ENCODE measurements at places on chromosomes 3 and 15.

DNA sequence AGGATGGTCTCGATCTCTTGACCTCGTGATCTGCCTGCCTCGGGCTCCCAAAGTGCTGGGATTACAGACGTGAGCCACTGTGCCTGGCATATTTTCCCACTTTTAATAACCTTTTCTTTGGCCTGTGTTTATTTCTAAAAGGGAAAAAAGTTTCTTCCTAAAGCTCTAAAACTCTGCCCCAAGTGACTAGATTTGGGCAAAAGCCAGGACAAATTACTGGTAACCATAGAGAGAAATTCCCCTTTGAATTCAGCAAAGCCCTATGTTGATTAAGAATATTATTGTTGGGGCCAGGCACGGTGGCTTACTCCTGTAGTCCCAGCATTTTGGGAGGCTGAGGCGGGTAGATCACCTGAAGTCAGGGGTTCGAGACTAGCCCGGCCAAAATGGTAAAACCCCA lies 11.5 kb upstream of the TRPM7 start:
- DNase-seq: no peak

- no peak for DNase-seq
Observed at GRCh38 chr3:98964784-98965183, 63.3 kb upstream of the DCBLD2 start.

DNA sequence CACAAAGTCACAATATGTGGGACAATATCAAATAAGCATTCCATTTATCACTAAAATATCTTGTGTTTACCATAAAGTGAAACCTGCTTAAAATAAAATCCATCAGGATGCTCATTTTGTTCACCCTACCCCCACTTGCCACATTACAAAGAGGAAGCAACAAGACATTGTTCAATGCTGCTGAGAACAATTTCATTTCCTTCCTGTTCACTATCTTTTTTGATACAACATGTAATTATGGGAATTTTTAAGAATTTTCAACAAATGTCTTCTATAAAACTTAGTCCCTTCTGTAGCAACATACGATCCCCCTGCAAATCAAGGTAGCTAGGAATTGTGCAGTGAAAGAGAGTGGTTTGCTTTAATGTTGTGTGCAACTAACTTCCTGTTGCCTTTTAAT lies 34.9 kb upstream of the GPR160 start:
- DNase-seq: no peak

GRCh38 chr15:60576044-60576443 lies 97.1 kb upstream of the ICE2 start:
- no peak for DNase-seq

Measured in stimulated activated CD4-positive, alpha-beta T cell treated with anti-CD3 and anti-CD28 coated beads, Interleukin-15, amount 100 ng/mL, for 48 hours (primary cell).